ENCODE measurements at places on chromosomes 12 and 14.

DNA sequence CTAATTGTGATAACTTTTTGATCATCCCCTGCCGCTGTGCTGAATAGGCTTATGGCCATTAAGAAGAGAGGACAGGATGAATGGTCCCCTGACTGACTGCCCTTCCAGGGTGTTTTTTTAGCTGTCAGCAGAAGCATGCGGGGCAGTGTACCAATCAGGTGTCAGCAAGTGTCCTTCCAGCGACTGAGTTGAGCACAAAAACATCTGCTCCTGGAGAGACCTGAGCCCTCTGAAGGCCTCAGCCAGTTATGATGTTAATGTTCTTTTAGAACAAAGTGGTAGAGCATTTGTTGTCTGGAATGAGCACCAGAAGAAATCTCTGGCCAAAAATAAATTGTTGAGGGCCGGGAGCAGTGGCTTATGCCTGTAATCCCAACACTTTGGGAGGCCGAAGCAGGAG is 37.5 kb downstream of the P2RX7 start:
- no peak overlapping the region for H3K27ac ChIP-seq
- no peak overlapping the region for H3K4me3 ChIP-seq
- no peaks in the 10 kb centered on the region for H3K4me1 ChIP-seq
- no peak for DNase-seq
- no peaks in the 10 kb centered on the region for H3K27me3 ChIP-seq

DNA sequence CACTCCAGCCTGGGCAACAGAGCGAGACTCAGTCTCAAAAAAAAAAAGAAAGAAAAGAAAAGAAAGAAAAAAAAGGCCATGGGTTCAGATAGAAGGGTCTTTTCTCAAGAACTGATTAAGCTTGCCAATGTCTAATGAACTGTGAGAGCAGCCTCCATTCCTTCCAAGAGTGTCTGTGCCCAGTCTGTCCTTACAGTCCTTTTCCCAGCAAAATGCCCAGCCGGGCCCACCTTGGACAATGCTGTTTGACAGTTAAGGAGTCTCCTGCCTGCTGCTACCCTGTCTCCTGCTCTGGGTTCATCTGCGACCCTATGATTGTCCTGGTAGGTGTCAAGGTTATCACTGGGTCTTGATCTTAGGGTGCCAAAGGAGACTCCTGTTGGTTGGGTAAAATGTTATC is 21.4 kb downstream of the SYNE3 start:
- no peak overlapping the region for H3K27ac ChIP-seq
- no peak overlapping the region for H3K4me3 ChIP-seq
- peaks cover 34% of the 10 kb centered on the region for H3K4me1 ChIP-seq
- no peaks in the 10 kb centered on the region for H3K27me3 ChIP-seq
- DNase-seq: no peak
- peaks cover 3% of the 10 kb centered on the region for H3K36me3 ChIP-seq

- no peak overlapping the region for H3K4me3 ChIP-seq
- H3K27ac ChIP-seq: no peak overlapping the region
- peaks cover under 1% of the 10 kb centered on the region for H3K4me1 ChIP-seq
- no peaks in the 10 kb centered on the region for H3K27me3 ChIP-seq
- DNase-seq: no peak
These were observed 37.7 kb downstream of the NRDE2 start for GRCh38 chr14:90293766-90294730.

DNA sequence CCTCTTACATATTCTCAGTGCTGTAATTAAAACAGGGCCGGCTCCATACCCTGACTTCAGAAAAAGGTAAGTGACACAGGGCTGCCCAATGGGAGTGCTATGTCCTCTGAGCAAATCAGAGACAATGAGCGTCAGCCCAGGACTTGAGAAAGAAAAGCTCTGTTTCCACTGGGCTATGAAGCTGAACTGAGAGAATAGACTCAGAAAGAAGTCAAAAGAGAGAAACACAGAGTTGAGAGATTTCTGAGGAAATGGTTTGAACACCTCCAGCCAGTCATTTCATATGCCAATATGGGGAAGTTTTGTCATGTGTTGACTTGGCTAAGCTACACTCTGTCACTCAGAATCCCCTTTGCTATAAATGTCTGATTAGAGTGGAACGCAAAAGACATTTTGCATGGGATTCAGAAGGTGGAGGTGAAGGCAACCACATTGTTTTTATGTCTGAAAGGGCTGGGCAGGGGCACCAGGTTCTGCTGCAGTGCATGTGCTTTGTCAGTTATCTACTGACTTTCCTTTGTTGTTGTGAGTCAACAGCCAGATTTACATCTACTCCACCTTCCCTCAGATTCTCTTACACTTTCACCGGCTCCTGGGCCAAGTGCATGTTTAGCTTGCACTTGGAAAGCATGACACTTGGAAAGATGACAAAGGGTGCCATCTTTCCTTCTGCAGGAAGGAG is 313.3 kb downstream of the DUSP6 start:
- H3K4me1 ChIP-seq: no peaks in the 10 kb centered on the region
- no peak overlapping the region for H3K4me3 ChIP-seq
- H3K36me3 ChIP-seq: no peaks in the 10 kb centered on the region
- H3K27ac ChIP-seq: no peak overlapping the region
- no peaks in the 10 kb centered on the region for H3K27me3 ChIP-seq
- DNase-seq: no peak

DNA sequence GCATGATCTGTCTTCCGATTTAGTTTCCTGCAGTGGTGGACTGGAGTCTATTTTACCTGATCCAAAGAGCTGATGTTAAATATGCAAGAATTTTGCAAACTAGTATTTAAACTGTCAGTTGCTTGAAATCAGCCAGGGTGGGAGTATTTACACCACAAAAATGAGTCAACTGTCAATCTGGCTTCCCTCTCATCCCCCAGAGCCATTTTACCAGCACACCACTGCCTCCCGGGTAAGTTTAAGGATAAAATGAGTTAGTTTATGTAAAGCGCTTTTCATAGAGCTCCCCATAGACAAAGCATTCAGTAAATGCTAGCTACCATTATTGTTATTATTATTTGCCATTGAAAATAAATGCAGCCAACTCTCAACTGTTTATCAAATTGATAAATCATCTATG is 106.3 kb upstream of the FRMD6 start:
- no peaks in the 10 kb centered on the region for H3K36me3 ChIP-seq
- peaks cover 6% of the 10 kb centered on the region for H3K4me1 ChIP-seq
- H3K27me3 ChIP-seq: no peaks in the 10 kb centered on the region
- no peak overlapping the region for H3K27ac ChIP-seq

DNA sequence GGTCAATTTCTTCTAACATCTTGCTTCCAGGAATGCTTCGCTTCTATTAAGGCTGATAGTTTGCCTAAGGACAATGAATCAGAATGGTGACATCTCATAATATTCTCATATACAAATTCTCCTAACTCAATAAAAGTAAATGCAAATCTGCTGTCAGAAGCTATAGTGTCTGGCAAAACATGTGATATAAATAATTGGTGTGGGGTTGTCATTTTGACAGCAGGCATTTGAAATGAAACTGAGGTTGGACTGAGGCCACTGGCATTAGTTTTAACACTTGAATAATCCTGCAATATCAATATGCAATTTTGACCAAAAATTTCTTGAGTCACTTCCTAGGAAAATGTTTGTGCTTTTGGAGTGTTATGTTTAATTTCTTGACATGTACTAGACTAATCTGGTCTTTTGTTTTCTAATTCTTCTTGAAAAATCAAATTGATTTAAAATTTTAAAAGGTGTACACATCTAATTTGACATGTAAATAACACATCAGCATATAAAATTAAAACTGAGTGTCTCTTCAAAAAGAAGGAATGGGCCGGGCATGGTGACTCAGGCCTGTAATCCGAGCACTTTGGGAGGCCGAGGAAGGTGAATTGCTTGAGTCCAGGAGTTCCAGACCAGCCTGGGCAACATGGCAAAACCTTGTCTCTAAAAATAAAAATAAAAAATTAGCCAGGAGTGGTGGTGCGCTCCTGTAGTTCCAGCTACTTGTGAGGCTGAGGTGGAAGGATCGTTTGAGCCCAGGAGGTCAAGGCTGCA is 92.3 kb upstream of the BTG1 start:
- H3K4me1 ChIP-seq: no peaks in the 10 kb centered on the region
- no peaks in the 10 kb centered on the region for H3K36me3 ChIP-seq
- H3K4me3 ChIP-seq: no peak overlapping the region
- no peak overlapping the region for H3K27ac ChIP-seq
- no peak for DNase-seq

- DNase-seq: no peak
- H3K4me1 ChIP-seq: no peaks in the 10 kb centered on the region
- H3K36me3 ChIP-seq: no peaks in the 10 kb centered on the region
- H3K4me3 ChIP-seq: no peak overlapping the region
These were observed 696.1 kb upstream of the TMEM132C start for GRCh38 chr12:127570793-127571360.

GRCh38 chr12:68011882-68012207 is 22.6 kb downstream of the IFNG-AS1 start:
- no peak overlapping the region for H3K27ac ChIP-seq
- H3K27me3 ChIP-seq: no peaks in the 10 kb centered on the region
- no peak for DNase-seq

- H3K27me3 ChIP-seq: no peaks in the 10 kb centered on the region
- H3K27ac ChIP-seq: no peak overlapping the region
- DNase-seq: no peak
These were observed 18.6 kb downstream of the RASSF8 start for GRCh38 chr12:25977047-25977446.

GRCh38 chr14:52042371-52043289 is 26.2 kb downstream of the NID2 start:
- DNase-seq: no peak
- no peak overlapping the region for H3K27ac ChIP-seq
- no peaks in the 10 kb centered on the region for H3K27me3 ChIP-seq
- no peaks in the 10 kb centered on the region for H3K36me3 ChIP-seq
- no peaks in the 10 kb centered on the region for H3K4me1 ChIP-seq
- H3K4me3 ChIP-seq: no peak overlapping the region

- no peak overlapping the region for H3K27ac ChIP-seq
- no peaks in the 10 kb centered on the region for H3K4me1 ChIP-seq
- H3K36me3 ChIP-seq: no peaks in the 10 kb centered on the region
- no peak overlapping the region for H3K4me3 ChIP-seq
- no peaks in the 10 kb centered on the region for H3K27me3 ChIP-seq
These were observed 9.1 kb downstream of the PRKCH start for GRCh38 chr14:61330511-61330910.

DNA sequence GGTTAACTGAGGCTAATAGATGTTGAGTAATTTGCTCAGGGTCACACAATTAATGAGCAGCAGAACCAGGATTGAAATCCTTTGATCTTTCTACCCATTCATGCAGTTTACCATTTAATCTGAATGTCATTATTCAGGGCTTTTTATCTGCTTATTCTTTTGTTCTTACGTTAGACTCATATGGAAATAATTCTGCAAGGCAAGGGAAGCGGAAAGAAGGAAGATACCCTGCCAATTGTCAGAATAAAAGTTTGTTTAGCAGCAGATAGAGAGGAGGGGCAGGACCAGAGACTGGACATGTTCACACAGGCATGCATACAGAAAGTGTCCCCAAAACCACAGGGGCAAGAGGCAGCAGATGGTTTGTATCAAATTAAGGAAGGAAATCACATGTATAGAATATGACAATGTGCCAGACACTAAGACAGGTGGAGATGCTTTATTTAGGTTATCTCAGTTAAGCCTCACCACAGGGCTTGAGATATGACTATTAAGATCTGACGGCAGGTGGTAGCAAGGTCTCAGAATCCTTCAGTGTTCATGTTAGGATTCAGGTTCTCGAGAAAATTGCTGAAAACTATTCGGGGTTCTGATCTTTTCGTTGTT is 29.8 kb downstream of the BRMS1L start:
- H3K27me3 ChIP-seq: no peaks in the 10 kb centered on the region
- no peaks in the 10 kb centered on the region for H3K4me1 ChIP-seq
- no peak overlapping the region for H3K4me3 ChIP-seq

DNA sequence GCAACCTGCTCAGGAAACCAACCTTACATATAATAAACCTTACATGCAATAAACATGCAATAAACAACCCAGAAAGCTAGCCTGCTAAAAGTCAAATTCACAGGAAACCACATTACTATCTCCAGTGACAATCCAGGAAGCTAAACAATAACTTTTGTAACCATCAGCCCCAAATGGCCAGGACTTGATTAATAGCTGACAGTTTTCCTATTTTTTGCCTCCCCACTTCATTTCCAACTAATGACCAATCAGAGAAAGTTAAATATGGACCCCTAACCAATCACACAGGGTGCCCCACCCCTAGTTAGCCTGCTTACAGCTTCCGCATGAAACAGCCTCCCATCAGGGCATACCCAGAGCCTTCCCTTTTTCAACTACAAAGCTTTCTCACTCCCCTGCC is 152.2 kb upstream of the LMNTD1 start:
- DNase-seq: no peak
- H3K4me1 ChIP-seq: no peaks in the 10 kb centered on the region
- no peak overlapping the region for H3K4me3 ChIP-seq
- no peak overlapping the region for H3K27ac ChIP-seq
- no peaks in the 10 kb centered on the region for H3K36me3 ChIP-seq

GRCh38 chr12:27083861-27084394 is 1.6 kb upstream of the C12orf71 start:
- no peaks in the 10 kb centered on the region for H3K36me3 ChIP-seq
- no peak overlapping the region for H3K27ac ChIP-seq
- H3K27me3 ChIP-seq: no peaks in the 10 kb centered on the region
- H3K4me3 ChIP-seq: no peak overlapping the region

- no peak overlapping the region for H3K27ac ChIP-seq
- no peaks in the 10 kb centered on the region for H3K36me3 ChIP-seq
- H3K27me3 ChIP-seq: no peaks in the 10 kb centered on the region
- DNase-seq: no peak
- H3K4me3 ChIP-seq: no peak overlapping the region
These were observed 272.8 kb downstream of the IPO8 start for GRCh38 chr12:30422844-30423243.

DNA sequence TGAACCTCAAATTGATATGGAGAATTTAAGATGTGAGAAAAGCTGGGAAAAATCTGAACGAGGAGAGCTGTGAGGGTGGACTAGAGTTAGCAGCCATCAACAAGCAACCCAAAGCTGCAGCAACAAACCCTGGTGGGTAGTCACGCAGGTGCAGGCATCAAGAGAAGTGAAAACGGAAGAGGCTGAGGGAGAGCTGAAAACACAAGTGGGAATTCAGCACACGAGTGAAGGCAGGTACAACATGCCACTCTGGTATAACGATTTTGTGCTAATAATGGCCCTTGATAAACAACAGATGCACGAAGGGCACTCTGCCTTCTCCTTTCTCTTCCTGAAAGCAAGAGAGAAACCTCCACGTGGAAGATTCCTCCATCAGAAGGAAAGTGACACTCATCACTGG is 11.5 kb downstream of the TCL1B start:
- no peaks in the 10 kb centered on the region for H3K36me3 ChIP-seq
- H3K4me1 ChIP-seq: no peaks in the 10 kb centered on the region
- no peaks in the 10 kb centered on the region for H3K27me3 ChIP-seq
- DNase-seq: no peak
- no peak overlapping the region for H3K27ac ChIP-seq

All from liver (tissue), 10 donors.